ENCODE measurements at places on chromosomes 6 and 20.

- DNase-seq = no peak
Measured at GRCh38 chr6:49553384-49553783, 2.9 kb downstream of the C6orf141 start.

DNA sequence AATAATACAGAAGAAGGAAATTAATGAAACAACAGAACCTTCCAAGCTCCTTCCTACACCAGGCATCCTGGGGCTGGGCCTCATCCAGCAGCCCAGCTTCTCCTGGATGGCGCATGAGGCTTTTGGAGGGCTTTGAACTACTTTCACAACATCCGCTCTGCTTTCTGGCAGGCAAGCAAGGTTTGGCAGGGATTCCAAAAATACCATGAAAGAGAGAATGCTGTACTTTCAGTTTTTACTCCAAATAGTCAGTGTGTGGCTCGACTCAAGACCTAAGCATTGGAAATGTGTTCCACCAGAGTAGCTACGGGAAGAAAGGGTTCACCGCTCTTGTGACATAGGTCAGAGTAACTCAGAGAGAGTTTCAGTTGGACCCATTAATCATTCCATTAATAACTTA is 125.4 kb downstream of the OPRM1 start:
- DNase-seq = peak; percentile 39

- DNase-seq = no peak
Measured at GRCh38 chr6:3419624-3420272, 37.1 kb downstream of the SLC22A23 start.

- no peak for DNase-seq
Measured at GRCh38 chr6:32167154-32167760, 2.9 kb downstream of the EGFL8 start.

GRCh38 chr6:166469426-166469961 is 86.8 kb upstream of the MPC1 start:
- DNase-seq = no peak

- DNase-seq = no peak
Measured at GRCh38 chr6:135990855-135991464, 139.5 kb downstream of the PDE7B start.

DNA sequence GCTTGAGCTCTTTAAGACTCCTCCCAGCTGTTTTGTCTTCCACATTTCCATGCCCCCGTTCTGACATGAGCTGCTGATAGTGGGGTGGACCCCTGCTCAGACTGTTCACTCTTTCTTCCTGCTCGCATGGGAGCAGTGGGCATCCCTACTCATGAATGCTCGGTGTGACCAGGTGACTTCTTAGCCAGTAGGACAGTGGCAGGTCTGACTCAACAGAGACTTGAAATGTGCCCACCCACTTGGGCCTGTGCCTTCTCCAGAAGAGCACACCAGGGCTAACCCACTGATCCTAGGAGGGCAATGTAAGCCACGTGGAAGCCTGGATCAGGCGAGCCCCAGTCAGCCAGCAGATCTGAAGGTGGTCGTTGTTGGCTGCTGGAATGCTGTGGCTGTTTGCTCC is 582.0 kb downstream of the QKI start:
- no peak for DNase-seq

GRCh38 chr6:133698272-133698671 is 190.6 kb upstream of the TCF21 start:
- DNase-seq = no peak

GRCh38 chr20:62321521-62321948 is 18.7 kb downstream of the ADRM1 start:
- DNase-seq = no peak

DNA sequence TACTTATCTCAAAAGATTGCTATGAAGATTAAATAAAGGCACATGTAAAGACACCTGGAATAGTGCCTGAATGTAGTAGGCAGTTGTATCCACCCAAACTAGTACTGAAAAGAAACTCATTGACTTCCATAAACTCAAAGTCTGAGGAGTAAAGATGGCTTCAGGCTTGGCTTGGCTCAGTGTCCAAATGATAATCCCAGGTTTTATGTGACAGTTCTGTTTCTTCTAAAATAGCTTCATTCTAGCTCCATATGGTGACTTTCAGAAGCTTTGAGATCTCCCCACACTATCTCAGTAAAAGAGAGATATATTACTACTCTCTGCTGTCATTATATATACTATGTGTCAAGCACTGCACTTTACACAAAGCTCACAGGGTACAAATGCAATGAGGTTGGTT is 121.3 kb downstream of the DOK5 start:
- no peak for DNase-seq

GRCh38 chr6:44682987-44683779 is 295.7 kb downstream of the CDC5L start:
- no peak for DNase-seq

- DNase-seq = no peak
Measured at GRCh38 chr6:25670208-25670607, 18.2 kb downstream of the SCGN start.

DNA sequence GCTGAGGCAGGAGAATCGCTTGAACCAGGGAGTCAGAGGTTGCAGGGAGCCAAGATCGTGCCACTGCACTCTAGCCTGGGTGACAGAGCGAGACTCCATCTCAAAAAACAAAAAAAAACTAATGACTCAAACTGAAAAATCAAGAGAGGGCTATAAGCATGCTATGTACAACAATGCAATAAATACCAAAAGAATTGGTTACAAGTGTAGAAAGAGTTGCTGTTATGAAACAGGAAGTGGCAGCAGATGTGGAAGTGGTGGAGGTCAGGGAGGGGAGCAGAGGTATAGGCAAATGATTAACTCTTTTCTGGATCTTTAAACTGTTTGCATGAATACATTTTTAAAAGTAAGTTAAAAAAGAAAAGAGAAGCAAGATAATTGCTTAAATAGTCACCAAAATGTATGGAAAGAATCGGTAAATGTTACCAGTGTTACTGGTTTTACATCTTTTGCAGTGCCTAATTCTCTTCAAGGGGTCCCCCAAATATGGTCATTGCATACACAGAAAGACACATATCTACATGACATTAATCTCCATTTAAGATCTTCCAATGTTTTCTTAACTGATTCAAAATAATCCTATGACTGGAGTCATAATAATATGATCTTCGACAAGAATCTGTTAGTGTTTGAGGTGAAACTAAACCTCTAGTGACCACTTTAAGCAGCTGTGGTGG is 15.0 kb downstream of the CALHM6 start:
- no peak for DNase-seq

- no peak for DNase-seq
Measured at GRCh38 chr6:119834418-119834817, 484.9 kb upstream of the MAN1A1 start.

DNA sequence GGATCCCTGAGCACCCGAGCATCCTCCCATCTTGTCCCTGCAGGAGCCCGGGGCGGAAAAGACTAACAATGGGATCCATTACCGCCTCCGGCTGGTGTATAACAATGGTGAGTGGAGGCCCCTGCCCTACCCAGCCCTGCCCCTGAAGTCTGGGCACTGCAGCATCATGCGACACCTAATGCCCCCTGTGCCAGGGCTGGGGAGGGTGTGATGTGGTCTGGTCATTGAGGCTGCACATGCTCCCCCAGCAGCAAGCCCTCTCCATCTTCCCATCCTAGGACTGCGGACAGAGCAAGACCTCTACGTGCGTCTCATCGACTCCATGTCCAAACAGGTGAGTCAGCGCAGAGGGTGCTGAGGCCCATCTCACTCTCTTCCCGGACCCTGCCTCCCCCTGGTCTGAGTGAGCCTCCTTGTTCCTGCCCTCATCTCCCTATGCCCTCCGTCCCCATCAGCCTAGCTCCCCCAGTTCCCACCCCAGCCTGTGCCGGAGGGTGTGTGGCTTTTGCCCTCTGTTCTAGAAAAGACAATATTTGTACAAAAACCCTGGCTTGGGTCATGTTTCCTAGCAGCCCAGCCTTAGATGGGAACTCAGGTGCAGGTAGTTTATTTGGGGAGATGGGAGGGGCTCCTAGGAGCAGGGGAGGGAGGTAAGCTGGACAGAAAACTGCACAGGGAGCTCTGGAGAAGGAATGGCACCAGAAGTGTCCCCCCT is 13.5 kb downstream of the EBF4 start:
- DNase-seq = no peak

DNA sequence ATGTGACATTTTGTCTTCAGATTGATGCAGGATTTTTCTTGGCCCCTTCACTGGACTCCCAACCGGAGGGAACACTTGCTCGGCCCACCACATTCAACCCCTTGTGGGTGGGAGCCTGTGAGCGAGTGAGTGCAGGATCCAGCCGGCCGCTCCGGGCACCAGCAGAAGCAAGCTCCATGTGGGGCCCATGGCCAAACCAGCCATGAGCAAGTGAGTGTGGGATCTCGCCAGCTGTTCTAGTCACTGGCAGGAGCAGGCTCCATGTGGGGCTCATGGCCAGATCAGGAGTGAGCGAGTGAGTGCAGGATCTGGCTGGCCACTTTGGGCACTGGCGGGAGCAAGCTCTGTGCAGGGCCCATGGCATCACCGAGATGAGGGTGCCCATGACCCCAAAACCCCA is 42.6 kb downstream of the OSTM1 start:
- no peak for DNase-seq

DNA sequence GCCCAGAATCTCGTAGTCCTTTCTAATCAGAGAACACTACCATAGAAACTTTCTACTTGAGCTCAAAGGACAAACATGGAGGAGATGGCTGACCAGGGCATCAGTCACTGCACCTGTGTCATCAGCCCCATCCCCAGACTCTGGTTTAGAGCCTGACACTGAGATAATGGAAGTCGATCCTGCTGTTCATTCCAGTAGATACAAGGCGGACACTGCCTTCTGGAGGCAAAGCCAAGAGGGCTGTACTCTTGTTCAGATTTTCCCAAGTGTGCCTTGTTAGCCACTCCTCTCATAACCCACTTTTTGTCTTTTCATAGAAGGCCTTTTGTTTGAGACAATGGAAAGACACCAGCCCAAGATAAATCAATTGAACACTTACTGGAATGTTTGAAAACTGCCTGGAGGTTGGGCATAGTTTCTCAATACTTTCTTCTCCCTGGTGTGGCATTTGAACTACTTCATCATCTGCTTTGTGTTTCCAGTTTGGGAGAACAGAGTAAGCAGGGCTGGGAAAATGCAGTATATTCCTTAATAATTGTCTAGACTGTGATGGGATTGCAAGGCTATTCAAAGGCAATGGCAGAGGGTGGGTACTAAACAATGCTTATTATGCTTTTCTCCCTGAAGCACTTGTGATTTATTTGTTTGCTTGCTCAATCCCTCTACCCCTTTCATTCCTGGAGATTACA is 99.7 kb downstream of the CLIC5 start:
- DNase-seq = no peak

DNA sequence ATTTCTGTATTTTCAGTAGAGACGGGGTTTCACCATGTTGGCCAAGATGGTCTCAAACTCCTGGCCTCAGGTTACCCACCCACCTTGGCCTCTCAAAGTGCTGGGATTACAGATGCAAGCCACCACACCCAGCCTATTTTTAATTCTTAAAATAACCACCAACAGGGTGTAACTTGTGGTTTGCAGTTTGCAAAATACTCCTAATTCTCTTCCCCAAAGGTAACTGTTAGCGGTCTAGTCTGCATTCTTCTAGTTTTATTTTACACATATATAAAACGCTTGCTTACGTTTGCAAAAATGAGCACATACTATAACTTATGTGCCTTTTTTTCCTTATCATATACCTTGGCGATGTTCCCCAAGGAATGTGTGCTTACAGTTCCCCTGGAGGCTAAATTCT is 25.6 kb upstream of the CHMP4B start:
- DNase-seq = no peak
